Thoracic aorta (tissue), 2 donors: ENCODE measurements at places on chromosomes 13 and 19.

GRCh38 chr13:61410669-61411297 lies 4.9 kb downstream of the PCDH20 start:
- DNase-seq = no peak

GRCh38 chr13:90201676-90202460 lies 1145.6 kb upstream of the MIR17HG start:
- DNase-seq = no peak

DNA sequence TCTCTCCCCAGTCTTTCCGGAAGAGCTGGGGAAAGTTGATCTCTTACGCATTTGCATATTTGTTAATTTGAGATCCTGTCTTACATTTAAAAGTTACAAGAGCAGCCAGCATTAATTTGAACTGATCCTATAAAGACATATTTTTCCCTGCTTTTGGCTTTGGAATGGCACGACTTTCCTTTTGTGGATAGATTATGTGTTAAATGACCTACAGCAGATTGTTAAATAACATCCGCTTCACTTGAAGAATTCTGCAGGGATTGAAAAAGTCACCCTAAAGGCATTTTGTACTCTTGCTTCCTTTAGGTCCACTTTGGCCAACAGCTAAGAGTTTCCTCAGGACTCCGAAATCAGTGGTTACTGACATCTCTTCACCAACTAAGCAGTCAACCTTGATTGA lies 334.0 kb downstream of the TBC1D4 start:
- DNase-seq = no peak

- DNase-seq = no peak
These were observed 147.7 kb downstream of the GGACT start for GRCh38 chr13:100440751-100441425.

GRCh38 chr13:67148161-67148571 lies 82.0 kb downstream of the PCDH9 start:
- DNase-seq = no peak

- DNase-seq = no peak
These were observed at the start of gene DCT for GRCh38 chr13:94479616-94480015. DCT (minus strand) TSS chr13:94479682; CDS start chr13:94479255, 427 bp downstream.

DNA sequence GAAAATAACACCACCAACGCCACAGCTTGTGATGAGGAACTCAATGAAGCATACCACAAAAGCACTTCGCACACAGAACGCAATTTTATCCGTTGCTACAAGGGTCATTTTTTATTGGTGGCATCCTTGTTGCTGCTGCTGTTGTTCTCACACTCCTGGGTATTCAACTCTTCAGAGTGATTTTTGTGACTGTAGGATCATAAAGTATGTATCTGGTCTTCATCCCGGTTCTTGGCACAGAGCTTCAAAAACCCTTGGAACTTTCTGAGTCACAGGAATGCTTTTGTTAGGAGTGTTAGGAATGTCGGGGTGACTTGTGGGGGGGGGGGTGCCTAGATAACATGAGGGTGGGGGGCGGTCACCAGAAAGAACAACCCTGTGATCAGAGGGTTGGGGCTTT lies 108.4 kb downstream of the ZNF557 start:
- no peak for DNase-seq

DNA sequence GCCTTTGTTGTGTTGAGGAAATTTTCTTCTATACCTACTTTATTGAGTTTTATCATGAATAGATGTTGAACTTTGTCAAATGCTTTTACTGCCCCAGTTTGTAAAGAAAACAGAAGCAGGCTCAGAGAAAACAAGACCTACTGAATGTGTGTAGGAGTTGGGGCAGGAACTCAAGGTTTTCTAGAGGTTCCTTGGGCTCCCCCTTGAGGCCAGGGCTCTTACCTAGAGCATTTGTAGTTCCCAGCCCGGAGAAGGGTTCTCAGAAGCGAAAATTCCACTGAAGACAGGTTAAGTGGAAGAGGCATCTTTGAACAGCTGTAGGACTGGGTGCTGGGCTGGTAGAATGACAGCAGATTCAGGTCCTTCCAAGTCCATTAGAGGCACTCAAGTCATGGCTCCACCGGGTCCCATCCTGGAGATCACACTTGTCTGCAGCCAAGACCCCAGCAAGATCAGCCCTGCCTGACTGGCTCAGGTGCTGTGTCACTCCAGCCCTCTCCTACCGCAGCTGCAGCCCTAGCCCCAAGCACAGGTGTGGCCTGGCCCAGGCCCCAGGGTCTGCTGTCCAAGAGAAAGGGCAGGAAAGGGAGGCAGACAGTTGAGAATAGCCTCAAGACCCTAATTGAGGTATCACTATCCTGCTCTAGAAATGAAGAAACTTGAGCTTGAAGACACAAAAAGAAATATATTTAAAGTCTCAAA lies 425.5 kb downstream of the PCDH20 start:
- DNase-seq = no peak

GRCh38 chr13:32889986-32890565 lies 126.1 kb upstream of the KL start:
- DNase-seq = no peak

DNA sequence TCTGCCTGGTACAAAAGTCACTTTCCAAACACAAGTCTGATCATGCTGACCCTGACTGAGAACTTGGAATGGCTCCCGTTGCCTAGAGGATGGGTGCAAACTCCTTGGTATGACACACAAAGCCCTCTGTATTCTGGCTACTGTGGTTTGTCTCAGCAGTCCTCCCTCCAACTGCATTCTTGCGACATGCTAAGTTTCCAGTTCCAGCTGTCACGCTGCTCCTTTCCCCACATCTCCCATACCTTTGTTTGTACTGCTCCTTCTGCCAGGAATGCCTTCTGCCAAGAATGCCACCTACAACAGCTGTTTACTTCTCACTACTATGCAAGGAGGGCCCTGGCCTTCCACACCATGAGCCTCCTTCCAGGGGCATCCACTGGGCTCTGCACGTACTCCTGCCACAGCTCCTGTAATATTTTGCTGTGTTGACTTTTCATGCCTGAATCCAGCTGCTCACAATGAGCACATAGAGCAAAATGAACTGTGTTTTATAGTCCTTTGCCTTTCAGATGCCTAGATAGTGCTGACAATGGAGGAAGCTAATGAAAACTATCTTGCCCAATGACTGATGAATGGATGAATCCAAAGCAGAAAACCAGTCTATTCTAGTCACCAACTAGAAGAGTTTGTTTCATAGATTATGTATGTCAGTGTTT lies 543.7 kb downstream of the EFNB2 start:
- no peak for DNase-seq

DNA sequence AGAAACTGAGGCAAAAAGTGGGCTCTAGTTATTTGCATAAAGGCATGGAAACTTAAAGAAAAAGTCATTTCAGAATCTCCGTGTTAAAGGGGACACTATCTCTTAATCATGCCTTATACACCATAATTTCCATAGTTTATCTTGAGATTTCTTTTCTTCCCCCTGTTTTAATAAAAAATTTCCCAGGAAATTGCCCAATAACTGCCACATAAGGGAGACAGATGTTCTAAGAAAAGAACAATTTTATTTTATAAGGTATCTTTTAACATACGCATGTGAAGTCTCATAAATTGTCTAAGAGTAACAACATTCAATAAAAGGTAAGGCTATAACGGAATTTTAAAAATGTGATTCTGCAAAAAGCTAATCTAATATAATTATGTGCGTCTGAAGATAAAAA lies 371.3 kb downstream of the IRS2 start:
- DNase-seq = no peak

GRCh38 chr13:76885203-76886004 lies 801 bp downstream of the KCTD12 start:
- no peak for DNase-seq

GRCh38 chr19:47509973-47510372 lies 4.9 kb downstream of the NAPA start:
- peak; percentile 40 for DNase-seq

DNA sequence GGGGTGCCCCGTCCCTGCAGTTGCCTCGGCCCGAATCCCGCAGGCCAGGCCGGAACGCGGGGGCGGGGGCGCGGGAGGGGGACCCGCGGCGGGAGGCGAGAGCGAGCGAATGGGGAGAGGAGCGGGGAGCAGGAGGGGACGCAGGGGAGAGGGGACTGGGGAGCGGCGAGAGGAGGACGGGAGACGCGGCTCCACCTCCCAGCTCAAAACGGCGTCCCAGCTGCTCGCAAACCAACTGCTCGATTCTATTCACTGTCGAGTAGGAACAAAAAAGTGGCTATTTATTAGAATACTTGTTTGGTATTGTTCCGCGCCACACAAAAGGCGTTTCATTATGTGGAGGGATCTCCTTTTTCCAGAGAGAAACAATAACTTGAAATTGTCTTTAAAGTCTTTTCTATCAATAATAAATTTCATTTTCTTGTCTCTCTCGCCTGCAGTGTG lies 10.6 kb upstream of the SOX1 start:
- no peak for DNase-seq

DNA sequence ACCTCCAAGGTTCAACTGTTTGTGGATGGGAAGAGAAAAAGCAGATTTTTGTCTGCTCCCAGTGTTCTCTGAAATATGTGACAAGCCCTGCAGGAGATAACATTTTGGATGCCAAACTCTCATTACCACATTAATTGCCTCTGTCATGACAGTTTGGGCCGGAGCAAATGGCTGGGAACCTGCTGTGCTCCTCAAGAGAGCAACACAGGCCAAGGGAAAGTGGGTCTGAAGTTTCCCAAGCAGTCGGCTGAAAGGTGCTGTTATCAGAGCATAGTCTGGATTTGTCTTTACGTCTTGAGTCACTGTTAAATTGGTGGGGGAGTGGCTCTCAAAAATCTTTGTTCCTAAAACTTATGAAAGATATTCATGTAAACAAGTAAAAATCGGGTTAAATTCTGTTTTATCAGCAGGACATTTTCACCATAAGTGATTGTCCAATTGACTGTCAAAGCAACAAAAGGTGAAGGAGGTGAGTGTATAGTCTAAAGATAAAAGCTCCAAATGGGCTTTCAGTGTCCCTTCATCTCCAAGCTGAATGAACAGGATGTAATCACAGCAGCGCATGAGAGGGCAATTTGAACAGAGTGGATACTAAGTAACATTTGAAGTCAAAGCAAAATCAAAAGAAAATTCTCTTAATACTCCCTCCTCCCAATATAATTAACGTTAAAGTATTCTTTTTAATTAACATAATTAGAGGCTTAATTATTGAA lies 844.8 kb downstream of the PCDH17 start:
- no peak for DNase-seq

- DNase-seq = no peak
These were observed 816 bp downstream of the RPS28 start for GRCh38 chr19:8321986-8322637.

DNA sequence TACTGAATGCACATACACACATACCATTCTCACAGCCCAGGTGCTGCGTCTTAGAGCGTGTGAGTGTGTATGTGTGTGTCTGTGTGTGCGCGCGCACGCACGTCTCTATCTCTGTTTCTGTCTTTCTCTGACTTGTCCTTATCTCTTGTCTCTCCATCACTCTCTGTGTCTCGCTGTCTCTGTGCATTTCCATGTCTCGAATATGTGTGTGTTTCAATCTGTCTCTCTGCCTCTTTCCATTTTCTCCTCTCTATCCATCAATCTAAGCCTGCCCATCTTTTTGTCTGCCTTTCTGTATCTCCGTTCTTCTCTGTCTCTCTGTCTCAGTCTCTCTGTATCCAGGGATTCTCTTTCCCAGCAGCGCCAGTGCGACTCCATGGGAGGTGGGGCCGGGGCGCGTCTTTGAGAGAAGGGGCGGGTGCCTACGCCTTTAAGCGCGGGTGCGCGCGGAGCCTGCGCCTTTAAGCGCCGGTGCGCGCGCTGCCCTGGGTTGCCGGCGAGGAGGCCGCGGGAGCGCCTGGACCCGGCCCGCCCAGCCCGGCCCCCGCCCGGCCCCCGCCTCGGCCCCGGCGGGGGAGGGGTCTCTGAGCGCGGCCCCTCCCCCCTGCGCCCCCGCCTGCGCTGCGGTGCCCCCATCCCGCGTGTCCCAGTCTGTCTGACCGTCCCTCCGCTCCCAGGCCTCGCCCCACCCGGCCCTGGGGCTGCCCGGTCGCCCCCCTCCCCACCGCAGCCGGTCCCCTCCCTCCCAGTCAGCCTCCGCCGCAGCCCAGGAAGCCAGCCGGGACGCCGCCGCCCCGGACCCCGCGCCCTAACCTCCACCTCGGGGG lies at the start of gene LRFN3:
Gene LRFN3, plus strand, starts transcription at position 464 of the 827 bp plus-strand sequence. CDS start 3,052 bp downstream, outside the sequence.
- no peak for DNase-seq

- DNase-seq = no peak
These were observed 42.6 kb downstream of the KLF2 start for GRCh38 chr19:16367261-16367683.

DNA sequence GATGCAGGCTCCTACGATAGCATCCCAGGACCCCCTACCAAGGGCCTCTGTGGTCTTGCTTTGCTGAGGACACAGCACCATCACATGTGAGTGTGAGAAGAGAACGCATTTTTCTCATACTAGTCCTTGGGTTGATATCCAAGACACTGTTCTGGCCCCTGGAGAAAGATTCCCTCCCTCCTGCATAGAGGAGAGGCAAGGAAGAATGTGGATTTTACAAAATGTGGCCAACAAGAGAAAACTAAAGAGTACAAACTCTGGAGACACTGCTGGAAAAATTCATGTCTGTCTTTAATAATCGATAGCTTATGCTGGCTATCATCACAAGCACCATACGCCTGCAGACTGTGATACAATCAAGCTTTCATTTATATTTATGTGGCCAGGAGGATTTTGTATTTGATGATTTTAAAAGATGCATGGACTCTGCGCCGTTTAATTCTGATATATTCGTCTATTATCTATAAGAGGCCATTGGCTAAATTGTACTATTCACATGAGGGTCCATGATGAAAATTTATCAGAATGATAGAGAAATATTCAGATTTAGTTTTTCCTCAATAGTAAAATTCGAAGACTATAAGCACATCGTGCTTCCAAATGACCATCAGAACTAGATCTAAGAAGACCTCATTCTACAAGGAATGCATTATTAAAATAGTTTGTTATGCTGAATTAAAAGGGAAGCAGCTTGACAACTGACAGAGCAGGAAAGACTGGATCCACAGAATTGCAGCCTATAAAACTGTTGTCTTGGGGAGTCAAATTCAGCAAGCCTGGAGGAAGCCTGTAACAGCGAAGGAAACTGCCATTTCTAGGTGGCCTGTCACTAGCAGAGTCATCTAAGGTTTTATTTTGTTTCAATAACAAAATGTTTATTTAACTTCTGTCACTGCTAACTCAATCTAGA lies 578.7 kb downstream of the DIAPH3 start:
- DNase-seq = no peak

- DNase-seq = no peak
These were observed 72.4 kb downstream of the KLF5 start for GRCh38 chr13:73131247-73131646.

DNA sequence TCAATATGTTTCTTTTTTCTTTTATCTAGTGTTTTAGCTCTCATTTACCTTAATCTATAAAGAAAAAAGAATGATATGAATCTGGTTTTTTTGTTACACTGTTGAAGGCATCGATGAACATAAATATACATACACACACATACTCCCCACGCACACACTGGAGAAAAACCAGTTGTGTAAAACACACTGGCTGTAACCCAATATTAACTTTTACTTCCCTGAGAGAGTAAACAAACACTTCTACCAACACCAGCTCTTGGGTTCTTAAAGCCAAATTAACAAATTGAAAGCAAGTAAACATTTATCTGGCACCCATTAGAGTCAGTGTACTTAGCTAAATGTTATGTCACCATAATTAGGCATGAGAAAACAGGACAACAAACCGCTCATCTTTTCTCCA lies 145.7 kb downstream of the ABCC4 start:
- DNase-seq = no peak
